ENCODE measurements at places on chromosomes 7 and 10. TPM values are rescaled to one million over a fixed set of nuclear protein-coding genes. Genes with fewer than 3 reads are reported as not detected.

The PGAM2 gene
- not detected for total RNA-seq

The NUTM2B gene
- 0.27 TPM for total RNA-seq

The GTF2IRD1 gene
- total RNA-seq, result 5.6 TPM

The FAM13C gene
- total RNA-seq, result 0.93 TPM

The COX19 gene
- 11.8 TPM for total RNA-seq

The EIF3A gene
- total RNA-seq, result 173 TPM

The PLAC9 gene
- total RNA-seq, result 4.9 TPM

The CFTR gene
- not detected for total RNA-seq

The RELN gene
- total RNA-seq, result 2.1 TPM

The SYNPO2L gene
- total RNA-seq, result not detected

The LRMDA gene
- total RNA-seq, result 8.6 TPM

The MUC3A gene
- total RNA-seq, result not detected

The OR2A1 gene
- not detected for total RNA-seq

The UROS gene
- total RNA-seq, result 68.5 TPM

The IQUB gene
- total RNA-seq, result 0.43 TPM

The CALHM3 gene
- not detected for total RNA-seq

The TES gene
- 106 TPM for total RNA-seq

The GPR141 gene
- not detected for total RNA-seq

The PHKG1 gene
- total RNA-seq, result 0.27 TPM

The ADARB2 gene
- total RNA-seq, result 0.07 TPM

The ACTL6B gene
- total RNA-seq, result not detected

The BHLHA15 gene
- 1.4 TPM for total RNA-seq

The LBX1 gene
- total RNA-seq, result not detected

The LRRC72 gene
- total RNA-seq, result not detected

The IFIT1 gene
- 1.5 TPM for total RNA-seq

The PON1 gene
- total RNA-seq, result not detected

All from thoracic aorta endothelial cell (primary cell).